ENCODE measurements at places on chromosomes 5 and 9.

DNA sequence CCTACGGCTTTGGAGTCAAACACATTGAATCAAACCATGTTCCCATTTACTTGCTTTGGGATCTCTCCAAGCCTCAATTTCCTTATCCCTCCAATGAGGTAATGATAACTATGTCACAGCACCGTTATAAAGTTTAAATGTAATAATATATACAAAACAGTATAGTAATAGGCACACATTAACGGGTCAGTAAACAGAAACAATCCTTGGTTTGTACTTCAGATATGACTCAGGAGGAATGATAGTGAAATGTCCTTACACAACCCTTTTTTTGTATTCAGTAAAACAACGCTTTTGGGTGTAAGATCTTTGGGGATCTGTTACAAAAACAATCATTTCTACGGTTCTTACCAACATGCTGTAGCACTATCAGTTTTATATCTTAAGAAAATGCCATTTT lies 178.5 kb upstream of the GNA14 start:
- DNase-seq, result no peak

GRCh38 chr9:76917299-76917698 lies 11.4 kb upstream of the PRUNE2 start:
- no peak for DNase-seq

GRCh38 chr5:139453683-139454567 lies 8.6 kb downstream of the ECSCR start:
- DNase-seq, result no peak

DNA sequence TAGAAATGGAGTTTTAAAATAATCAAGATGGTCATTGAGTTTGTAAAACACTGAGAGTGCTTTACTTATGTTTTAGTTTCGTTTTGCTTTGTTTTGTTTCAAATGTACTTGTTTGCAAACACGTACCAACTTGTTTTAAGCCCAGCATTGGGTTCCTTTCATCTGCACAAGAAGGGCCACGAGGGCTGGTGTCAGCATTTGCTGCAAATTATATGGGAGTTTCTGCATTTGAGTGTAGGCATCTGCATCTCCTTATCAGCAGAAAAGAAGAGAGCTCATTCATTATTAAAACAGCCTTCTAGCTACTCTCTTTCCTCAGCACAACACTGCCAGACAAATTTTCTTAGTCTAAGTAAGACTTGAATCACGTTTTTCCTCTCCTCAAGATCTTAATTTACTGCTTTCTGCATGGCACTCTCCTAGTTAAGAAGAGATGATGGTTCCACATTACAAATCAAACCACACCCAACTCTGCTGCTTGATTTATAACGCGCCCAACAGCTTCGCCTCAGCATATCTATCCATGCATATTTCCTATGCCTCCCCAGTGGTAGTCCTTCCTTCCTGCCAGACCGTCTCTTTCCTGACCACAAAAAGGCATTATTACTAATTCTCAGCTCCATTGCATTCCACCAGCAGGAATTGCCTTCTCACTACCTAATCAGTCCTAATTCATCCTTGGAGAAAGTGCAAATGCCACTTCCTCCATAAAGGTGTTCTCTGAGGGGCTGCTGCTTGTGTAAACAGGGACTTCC lies 95.2 kb upstream of the CAST start:
- DNase-seq, result peak; percentile 51

DNA sequence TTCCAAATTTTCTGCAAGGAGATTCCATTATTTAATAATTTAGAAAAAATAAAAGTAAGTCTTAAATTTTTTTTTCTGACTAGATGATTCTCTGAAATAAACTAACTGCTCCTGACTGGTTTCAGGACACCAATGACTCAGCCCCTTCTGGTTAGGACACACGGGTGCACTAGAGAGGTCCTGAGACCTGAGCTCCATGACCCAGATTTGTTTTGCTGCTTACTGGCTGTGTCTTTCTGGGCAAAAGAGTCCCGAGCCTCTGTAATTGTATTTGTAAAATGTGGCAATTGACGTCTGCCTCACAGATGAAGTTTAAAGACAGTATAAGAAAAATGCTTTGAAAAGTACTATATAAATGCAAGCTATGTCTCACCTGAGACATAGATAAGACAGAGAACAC lies 89.1 kb downstream of the SLC24A2 start:
- DNase-seq, result no peak

GRCh38 chr5:17735761-17736160 lies 101.5 kb downstream of the TAF11L14 start:
- DNase-seq, result no peak

- peak; percentile 27 for DNase-seq
Observed at GRCh38 chr9:133103183-133103986, 17.7 kb downstream of the RALGDS start.

DNA sequence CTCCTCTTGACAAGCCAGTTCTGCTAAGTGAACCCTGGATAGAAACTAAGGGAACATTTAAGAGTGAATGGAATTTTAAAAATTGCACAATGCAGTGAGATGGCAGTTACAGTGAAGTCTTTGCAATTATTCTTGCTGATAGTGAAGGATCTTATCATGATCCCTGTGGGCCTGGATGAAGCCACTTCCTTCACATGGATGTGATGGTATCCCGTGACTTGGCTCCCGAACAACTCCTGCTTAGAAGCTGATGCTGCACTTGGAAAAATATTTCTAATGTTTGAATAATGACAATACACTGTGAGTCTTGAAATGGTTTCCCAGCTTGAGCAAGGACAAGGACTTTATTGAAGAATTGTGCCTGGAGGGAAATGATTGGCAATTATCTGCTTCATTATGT lies 49.2 kb upstream of the NTRK2 start:
- DNase-seq, result peak; percentile 91

- DNase-seq, result peak; percentile 68
Observed at GRCh38 chr5:72280581-72281069, 39.4 kb downstream of the MRPS27 start.

DNA sequence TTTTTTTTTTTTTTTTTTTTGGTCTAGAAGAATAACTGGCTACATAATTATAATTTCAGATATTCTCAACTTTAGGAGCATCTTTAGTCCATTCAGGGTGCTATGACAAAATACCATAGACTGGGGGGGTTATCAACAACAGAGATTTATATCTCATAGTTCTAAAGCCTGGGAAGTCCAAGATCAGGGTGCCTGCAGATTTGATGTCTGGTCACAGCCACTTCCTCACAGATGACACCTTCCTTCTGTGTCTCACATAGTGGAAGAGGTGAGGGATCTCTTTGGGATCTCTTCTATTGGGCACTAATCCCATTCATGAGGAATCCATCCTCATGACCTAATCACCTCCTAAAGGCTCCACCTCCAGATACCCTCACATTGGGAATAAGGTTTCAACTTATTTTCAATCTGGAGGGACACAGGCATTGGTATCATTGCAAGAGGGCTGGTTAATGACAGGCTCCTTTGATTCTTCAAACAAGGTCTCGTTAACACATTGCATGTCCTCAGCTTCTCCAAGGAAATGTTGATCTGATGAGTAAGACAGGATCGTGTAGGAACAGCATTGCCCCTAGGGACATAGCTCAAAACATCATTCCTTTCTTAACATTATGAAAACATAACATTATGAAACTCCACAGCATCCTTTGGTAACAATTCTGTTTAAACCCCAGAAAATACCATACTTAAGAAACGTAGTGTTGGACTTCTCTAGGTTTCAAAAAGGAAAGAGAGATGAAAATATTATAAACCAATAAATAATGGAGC lies 372.4 kb downstream of the SEMA5A start:
- no peak for DNase-seq

GRCh38 chr5:56434986-56435385 lies 201.9 kb upstream of the ANKRD55 start:
- DNase-seq, result no peak

GRCh38 chr5:180046656-180047055 lies 24.9 kb downstream of the RNF130 start:
- DNase-seq, result no peak

DNA sequence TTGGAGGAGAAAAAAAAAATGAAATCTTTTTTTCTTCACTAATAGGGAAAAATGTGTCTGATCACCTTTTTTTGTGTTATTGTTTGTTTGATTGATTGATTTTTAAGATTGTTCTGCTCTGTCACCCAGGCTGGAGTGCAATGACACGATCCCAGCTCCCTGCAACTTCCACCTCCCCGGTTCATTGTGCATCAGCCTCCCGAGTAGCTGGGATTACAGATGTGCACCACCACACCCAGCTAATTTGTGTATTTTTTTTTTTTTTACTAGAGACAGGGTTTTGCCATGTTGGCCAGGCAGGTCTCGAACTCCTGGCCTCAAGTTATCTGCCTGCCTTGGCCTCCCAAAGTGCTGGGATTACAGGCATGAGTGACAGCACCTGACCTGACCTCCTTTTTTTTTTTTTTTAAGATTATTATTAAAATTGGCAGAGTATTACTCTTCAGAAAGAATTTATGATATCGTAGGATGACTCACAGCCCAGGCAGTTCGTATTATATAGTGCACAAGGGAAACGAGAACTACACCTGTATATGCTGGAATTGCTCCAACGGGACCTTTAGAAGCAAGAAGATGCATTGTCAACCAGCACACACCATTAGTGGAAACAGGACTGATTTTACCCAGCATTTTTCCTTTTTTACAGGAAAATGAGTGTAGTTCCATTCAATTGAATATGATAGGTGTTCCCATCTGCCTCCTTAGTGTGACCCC lies 27.7 kb downstream of the FUBP3 start:
- no peak for DNase-seq

- no peak for DNase-seq
Observed at GRCh38 chr5:161342886-161343285, 203.6 kb downstream of the GABRB2 start.

GRCh38 chr5:14901462-14902051 lies 30.0 kb upstream of the ANKH start:
- DNase-seq, result peak; percentile 48

DNA sequence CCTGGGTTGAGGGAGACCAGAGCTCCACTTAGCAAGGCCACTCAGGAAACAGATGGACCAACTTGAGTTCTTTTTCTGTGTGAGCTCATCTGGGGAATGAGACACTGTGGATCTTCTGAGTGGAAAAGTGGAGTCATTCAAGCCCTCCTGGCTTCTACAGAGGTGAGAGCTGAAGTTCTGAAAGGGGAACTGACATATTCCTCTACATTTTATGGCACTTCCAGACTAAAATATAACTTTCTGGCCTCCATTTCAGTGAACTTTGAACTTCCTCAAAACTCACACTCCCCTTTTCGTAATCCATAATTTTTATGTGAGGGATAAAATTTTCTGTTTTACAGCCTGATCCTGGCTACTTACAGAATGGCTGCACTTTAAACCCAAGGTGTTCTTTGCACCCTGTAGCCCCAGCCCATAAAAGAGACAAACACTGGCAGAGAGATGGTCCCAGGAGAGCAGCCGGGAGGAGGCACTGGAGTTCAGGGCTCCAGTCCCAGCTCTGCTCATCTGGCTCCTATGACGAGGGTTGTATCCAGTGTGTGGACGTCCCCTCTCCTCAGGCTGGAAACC lies 10.8 kb downstream of the SPAAR start:
- no peak for DNase-seq

DNA sequence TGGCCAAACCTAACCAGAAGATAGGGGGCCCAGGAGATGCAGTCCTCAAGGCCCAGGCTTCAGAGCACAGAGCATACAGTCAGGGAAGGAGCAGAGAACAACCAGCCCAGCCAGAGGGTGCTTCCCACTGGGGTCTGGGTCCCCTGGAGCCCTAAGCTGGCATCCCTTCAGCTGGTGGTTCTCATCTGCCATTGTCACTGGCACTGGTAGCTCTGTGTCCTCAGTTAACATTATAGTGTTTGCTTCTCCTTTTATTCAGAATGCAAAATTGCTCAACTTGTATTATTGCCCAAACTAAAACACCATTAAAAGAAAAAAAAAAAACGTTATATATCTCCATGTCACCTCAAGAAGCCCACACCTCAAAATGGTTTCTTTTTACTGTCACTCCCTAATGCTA lies 219.2 kb downstream of the ENC1 start:
- DNase-seq, result no peak

DNA sequence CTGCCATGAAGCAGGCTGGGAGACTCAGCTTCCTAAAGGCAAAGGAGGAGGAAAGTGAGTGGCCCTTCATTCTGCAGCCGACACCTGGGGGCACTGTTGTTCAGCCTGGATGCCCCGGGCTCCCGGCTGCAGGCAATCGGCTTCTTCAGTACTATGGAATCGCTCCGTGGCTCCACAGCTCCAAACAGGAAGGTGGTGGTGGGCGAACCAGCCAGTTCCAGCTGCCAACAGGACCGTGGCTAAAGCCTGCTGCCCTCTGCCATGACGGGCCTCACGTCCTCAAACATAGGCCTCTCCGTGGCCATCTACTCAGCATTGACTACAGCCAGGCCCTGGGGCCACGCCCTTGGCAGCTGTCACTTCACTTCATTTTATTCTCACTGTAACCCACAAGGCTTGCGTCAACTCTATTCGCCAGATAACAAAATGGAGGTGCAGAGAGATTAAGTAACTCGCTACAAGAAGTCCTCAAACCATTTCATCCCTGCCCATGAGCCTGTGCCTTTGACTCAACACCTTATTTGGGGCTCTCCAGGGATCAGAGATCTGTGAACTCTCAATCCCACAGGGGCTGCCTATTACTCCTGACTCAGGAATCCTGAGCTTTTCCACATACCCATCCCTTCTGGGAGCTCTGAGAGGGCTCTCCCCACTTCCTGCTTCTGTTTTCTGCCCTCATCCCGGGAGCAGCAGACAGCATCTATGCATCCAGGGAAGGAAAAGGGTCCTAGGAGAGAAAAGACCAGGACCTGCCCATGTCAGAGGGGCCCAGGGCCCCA lies 38.0 kb downstream of the PAX5 start:
- no peak for DNase-seq

GRCh38 chr9:69622676-69623075 lies 49.5 kb downstream of the APBA1 start:
- no peak for DNase-seq

GRCh38 chr9:85077944-85078343 lies 408.4 kb downstream of the NTRK2 start:
- no peak for DNase-seq

DNA sequence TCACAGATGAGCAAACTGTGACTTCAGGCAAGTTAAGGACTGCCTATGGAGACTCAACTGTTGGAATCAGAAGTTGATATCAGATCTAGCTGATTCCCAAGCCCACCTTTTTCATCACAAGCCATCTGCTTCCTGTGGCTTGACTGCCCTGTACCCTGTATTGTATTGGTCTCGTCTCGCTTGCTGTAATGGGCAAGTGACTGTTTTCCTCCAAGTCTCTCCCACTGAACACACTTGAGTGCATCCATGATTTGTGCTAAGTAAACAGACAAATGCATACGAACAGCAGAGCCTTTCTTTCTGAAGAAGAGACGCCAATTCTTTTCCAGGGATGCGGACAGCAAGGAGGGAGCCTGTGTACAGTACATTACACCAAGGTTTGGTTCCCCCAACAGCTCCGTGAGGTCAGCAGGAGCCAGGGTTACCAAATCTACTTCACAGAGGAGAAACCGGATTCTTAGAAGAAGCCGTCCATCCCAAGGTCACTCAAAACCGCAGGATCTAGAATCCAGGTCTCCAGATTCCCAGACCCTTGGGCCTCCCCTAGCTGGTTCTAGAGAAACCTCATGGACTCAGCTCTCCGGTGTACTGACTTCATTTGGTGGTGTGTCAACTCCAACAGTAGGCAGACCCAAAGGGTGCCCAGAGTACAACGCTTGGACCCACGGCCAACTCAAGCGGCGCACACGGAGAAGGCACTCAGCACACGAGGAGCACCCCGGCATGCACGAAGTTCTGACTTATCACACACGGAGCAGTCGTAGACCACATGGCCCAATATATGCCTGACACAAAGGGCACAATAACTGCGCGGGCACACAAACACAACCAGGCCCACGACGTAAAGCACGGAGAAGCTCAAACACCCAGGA lies 1.1 kb downstream of the BAG1 start:
- no peak for DNase-seq

GRCh38 chr5:96151891-96152290 lies 190.2 kb upstream of the ELL2 start:
- no peak for DNase-seq

Data from umbilical cord (tissue), 2 donors.